ENCODE measurements at places on chromosomes 11 and 22. TPM values are rescaled to one million over a fixed set of nuclear protein-coding genes. Genes with fewer than 3 reads are reported as not detected.

PIH1D2 gene
- 12.5 TPM for polyA plus RNA-seq

RRP7A gene
- polyA plus RNA-seq = 29.4 TPM

GPR83 gene
- 0.84 TPM for polyA plus RNA-seq

RAB3IL1 gene
- polyA plus RNA-seq = 20.1 TPM

AGBL2 gene
- 9.2 TPM for polyA plus RNA-seq

OR4C6 gene
- polyA plus RNA-seq = not detected

MOGAT2 gene
- polyA plus RNA-seq = 1.7 TPM

EIF3L gene
- polyA plus RNA-seq = 1,071 TPM

CD248 gene
- polyA plus RNA-seq = 76.5 TPM

H19 gene
- polyA plus RNA-seq = 3,802 TPM

CLDN5 gene
- 51.9 TPM for polyA plus RNA-seq

EFCAB6 gene
- 5.0 TPM for polyA plus RNA-seq

ABCC8 gene
- 3.5 TPM for polyA plus RNA-seq

MAPK8IP1 gene
- 9.3 TPM for polyA plus RNA-seq

DDIAS gene
- polyA plus RNA-seq = 6.0 TPM

CCDC89 gene
- 5.0 TPM for polyA plus RNA-seq

BACE1 gene
- 64.9 TPM for polyA plus RNA-seq

MPPED1 gene
- polyA plus RNA-seq = 0.83 TPM

ARHGEF17 gene
- polyA plus RNA-seq = 77.0 TPM

KRTAP5-11 gene
- 0.21 TPM for polyA plus RNA-seq
